ENCODE measurements at places on chromosomes 12 and 14.
A peak's percentile ranks its signal among the peaks of the same experiment; 100 is the strongest.

GRCh38 chr12:27869567-27869966 lies 89.5 kb upstream of the MANSC4 start:
- no peak for DNase-seq

GRCh38 chr12:4918950-4919660 lies 9.4 kb downstream of the KCNA1 start:
- DNase-seq = no peak

DNA sequence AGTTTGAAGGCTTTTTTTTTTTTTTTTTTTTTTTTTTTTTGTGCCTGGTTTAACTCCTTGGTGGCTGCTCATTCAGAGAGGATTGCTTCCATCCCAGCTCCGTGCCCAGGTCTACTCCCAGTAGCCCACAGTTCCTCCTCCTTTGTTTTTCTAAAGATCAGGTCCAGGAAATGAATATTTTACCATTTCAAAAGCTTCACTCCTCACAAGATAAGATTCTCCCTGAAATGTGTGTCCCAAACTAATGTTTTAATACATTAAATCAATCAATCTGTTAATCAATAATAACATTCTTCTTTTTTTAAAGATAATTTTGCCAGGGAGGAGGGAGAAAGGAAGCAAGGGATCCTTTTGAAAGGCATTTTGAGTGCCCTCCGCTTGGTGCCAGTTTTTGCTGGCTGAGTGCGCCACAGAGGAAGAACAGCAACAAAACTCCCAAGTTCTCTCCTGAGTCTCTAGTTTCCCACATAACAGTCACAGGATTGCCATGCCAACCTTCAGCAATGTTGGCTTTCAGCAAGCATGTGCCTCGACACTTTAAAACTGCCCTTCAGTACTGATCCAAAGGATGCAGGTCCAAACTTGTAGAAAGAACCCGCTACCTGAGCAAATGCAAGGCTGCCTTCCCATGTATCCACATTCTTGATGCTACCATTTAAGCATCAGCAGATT lies 99.2 kb downstream of the RMST start:
- DNase-seq = no peak

DNA sequence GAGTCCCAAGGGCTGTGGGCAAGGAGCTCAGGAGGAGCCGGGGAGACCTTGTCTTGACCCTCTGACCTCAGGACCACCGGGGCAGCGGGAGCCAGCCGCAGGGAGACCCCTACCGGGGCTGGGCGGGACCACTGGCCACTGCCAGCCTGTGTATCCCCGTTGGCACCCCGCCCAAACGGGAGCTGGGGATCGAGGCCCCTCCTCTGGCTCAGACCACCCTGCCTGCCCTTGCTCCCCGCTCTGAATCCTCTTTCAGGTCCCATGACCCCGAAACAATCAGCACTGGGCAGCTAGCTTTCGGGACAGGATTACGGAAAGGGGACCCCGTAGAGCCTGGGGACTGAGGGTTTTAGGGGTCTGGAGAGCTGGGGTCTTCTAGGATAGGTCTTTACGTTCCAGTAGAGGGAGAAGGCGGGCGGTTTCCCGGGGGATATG lies 1.3 kb downstream of the GLI1 start:
- DNase-seq = no peak

- no peak for DNase-seq
Measured at GRCh38 chr12:110627500-110628195, 13.7 kb downstream of the TCTN1 start.

DNA sequence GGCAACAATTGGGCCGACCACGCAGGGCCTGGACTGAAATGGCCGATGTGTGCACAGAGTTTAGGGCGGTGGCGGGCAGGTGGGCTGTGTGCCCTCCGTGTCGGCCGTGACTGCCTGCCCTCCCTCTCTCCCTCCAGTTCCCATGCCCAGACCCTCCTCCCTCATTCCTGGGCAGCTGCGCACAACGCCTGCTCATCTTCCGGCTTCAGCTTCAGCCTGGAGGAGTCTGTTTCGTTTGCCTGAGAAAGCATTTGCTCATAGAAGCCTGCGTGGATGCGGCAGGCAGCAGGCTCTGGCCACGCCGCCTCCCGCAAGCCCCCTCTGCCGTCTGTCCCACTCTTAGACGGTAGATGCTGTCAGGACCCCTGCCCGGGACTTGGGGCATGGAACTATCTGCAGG lies 47.3 kb upstream of the FZD10 start:
- DNase-seq = no peak

- DNase-seq = no peak
Measured at GRCh38 chr14:86802726-86803125, 1190.3 kb downstream of the GALC start.

DNA sequence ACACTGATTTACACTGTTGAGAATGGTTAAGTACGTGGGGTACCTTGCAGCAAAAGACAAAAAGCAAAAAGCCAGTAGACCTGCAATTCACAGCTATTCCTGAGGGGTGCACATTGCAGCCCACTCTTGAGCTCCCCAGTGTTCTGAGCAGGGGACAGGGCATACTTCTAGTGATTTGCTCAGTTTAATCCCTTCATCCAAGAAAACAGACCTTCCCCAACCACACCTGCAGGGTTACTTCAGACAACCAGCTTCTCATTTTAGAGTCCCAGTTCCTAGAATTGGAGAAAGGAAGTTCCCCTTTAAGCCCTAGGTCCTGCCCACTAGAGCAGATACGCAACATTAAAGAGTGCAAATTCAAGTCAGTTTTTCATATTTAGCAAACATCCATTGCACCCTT lies 3.6 kb upstream of the WSB2 start:
- DNase-seq = no peak

DNA sequence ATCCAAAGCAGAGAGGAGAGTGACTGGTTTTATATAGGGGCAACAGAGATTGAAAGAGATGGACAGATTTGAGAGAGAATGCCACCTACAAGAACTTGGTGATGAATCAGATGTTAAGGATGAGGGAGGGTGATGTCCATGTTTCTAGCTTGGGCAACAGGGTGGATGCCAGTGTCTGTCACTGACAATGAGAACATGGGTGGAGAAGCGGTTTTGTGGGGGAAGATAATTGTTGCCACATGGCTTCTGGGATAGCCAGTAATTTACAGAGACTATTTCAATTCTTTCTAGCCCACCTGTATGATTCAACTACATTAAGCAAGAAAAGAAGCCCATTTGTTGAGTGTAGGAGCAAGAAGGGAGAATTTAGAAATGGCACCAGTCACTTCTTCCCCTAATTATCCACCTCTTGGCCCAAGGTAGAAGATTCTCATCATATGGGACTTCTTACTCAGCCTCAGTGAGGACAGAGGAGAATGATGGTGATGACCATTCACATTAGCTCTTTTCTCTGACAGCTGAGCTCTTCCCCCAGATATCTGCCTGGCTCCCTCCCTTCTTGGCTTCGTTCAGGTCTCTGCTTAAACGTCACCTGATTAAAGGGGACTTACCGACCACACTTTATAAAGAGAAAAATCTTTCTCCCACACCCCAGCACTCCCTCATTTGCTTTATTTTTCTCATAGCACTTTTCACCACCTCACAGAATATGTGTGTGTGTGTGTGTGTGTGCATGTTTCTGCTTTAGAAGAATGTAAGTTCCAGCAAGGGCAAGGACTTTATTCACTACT lies 117.8 kb downstream of the DUSP6 start:
- no peak for DNase-seq

DNA sequence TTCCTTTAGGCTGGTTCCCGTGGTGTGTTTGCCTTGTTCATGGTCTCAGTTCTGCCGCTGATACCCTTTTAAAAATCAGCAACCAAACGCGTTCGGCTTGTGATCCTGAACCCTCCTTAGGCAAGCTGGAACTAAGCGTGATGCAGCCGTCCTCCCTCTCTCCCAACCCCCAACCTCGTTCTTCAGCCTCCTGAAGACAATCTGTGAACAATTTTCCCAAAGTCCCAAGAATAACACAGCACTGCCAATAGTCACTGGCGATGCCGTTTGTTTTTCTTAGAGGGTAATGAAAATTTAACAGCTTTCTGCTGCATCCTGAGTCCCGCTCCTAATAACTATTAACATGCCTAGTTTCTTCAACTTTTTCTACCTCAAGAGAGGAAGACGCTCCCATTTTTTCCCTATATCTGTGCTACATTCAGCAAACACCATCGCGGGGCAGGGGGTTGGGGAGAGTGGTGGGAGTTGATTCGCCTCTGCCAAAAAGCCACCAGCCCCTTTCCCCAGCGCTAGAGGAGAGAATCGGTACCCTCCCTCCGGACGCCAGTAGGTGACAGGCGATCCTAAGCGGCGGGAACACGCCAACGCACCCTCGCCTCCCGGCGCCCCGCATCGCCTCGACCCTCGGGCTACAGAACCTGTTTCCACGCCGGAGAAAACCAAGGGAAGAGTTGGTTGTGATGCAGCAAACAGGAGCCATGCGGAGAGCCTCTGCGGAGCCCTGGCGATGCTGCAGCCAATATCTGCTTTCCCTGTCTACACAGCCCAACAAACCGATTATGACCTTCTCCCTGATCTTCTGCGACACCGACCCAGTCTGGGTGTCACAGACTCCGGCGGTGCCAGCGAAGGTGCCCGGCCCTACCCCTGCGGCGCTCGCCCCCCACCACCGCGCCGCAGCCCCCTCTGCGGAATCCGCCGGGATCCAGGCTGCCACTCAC lies 752 bp downstream of the PRICKLE1 start:
- peak; percentile 10 for DNase-seq

- no peak for DNase-seq
Measured at GRCh38 chr12:13377698-13378097, 181.2 kb downstream of the EMP1 start.

DNA sequence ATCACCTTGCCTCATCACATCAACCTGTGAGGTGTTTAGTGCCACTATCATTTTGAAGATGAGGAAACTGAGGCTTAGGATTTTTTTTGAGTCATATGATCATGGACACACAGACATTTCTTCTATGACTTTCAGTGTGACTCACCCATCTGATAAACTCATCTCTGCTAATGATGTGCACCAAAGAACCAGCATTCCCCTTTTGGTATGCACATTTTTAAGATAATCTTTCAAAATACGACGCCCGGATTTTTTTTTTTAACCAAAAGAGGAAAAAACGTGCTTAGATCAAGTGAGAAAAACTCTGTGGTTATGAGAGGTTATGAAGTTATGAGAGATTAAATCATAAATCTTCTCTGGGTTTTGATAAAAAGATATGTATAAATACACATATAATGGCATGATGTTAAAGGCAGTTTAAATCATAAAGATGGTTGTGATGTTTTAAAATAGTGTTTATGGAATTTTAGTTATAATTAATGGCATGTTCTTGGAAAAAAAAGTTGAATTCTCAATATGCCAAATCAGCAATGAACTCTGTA lies 948.1 kb downstream of the TMTC2 start:
- no peak for DNase-seq

DNA sequence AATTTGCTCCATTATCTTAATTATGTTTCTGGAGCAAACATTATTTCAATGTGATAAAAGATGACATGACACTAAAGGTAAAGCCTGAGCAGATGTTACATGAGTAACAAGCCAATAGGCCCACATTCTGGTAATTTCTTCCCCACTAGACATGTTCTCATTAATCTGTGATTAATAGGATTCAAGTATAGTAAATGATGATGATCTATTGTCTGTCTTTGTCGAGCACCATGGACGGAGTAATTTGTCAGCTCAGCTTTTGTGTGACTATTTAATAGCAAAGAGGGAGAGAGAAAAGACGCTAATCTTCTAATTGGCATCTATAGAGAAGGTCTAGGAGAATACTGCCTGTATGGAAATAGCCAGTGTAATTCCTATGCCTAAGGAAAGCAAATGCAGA lies 62.2 kb upstream of the INSM2 start:
- DNase-seq = no peak

DNA sequence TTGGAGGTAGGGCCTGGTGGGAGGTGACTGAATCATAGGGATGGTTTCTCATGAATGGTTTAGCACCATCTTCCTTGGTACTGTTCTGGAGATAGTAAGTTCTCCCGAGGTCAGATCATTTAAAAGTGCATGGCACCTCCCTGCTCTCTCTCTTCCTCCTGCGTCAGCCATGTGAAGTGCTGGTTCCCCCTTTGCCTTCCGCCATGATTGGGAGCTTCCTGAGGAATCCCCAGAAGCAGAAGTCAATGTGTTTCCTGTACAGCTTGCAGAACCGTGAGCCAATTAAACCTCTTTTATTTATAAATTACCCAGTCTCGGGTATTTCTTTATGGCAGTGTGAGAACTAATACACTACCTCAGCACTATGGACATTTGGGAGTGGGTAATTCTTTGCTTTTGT lies 4.8 kb upstream of the LGMN start:
- DNase-seq = no peak

DNA sequence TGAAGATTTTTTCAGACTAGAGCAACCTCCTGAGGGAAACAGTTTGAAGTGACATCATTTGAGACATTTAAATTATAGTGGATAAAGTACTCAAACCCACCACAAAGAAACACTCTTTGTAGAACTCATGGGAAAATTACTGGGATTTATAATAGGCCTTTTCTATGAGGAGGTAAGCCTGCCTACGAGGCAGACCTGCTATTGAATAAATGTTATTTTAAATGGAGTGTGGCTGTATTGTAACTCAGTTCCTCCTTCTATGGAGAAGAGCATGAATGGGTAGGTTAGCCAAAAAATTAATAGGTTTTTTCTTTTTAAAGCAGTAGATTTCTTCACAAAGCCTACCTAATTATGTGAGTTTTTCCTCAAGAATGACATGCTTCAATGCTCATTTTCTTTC lies 63.7 kb upstream of the PLEKHA5 start:
- no peak for DNase-seq

DNA sequence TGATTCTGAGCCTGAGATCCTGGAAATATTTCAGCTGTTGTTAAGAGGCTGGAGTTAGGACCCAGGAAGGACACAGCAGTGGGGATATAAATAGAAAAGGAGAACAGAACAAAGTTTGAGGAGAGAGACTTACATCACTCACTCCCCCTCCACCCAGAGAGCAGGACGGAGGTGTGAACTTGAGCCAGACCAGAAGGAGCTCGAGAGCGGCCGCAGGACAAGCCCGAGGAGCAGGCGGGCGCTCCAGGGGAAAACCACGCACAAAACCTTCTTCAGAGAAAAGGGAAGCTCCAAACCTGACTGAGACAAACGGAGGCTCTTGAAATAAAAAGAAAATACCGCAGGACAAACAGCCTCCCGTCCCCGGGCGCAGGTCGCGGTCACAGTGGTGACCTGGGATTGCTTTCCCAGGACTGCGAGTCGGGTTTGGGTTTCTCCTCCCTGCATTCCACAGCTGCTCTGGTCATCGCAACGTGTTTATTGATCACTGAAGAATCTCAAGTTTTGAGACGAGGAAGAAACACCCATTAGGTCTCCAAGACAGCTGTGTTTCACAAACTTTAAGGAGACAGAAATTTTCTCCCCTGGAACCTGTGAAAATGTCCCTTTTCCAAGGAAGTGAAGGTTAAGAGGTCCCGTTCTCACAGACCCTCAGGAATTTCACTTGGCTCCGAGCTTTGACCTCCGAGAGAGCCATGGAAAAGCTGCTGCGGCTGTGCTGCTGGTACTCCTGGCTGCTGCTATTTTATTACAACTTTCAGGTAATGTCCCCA lies at the start of gene ADGRD1:
Gene ADGRD1, plus strand, starts transcription at position 137 of the 773 bp plus-strand sequence. Its CDS starts 559 bp downstream, at position 696.
- DNase-seq = no peak

DNA sequence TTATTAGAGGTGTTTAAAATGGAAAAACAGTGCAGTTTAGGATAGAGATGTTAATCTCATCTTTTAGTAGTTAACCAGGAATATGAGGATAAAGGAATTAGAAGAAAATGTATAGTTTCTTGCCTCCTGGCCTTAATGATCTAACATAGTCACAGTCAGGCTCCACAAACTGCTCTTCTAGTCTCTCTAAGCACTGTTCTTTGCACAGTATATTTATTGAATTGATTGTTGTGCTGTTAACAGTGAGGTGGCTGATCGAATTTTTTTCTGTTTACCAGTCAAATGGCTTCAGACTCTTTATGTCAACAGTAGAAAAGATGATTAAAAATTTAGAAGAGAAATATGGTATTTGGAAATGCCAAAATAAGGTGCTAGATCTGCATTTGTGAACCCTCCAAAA lies 37.8 kb downstream of the ATF7IP start:
- DNase-seq = no peak

GRCh38 chr14:91511043-91511383 lies 903 bp upstream of the PPP4R3A start:
- no peak for DNase-seq

Measured in kidney capillary endothelial cell (primary cell).